ENCODE measurements at places on chromosomes 5 and 9.

DNA sequence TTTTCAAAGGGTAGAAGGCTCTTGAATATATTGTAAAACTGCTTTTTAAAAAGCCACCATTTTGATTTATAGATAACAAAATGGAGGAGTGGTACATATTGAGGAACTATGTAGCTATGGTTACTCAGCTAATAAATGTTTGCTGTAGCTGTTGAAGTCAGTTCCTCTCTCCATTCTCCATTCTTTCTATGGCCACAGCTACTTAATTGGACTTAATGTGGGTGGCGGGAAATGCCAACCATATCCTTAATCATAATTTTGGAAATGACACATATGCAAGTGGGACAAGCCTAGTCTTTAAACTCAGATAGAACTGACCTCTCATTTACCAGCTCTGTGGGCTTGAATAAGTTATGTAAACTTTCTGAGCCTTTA, 10.6 kb downstream of the CDKN2A start:
- DNase-seq: no peak

- DNase-seq: no peak
Observed at GRCh38 chr5:119810217-119810616, 180.9 kb downstream of the FAM170A start.

- DNase-seq: no peak
Observed at GRCh38 chr9:93238953-93239925, 55.3 kb downstream of the WNK2 start.

DNA sequence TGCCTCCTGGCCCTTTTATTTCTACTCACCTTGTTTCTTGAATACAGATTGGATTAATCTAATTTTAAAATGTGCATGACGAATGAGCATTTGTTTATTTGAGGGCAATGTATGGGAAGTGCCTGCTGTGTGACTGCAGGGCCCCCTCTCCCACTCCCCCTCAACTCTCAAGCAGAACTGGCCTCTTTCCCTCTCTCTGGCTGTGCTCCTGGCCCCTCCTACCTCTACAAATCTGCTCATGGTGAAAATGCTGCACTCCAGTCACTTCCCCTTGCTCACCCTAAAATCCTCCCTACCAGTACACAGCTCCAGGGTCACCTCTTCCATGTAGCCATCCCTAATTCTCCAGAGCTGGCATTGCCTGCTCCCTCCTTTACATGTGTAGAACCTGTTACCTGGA, 17.2 kb upstream of the NDST1 start:
- DNase-seq: no peak

- DNase-seq: no peak
Observed at GRCh38 chr9:86046071-86046636, 53.2 kb downstream of the GOLM1 start.

DNA sequence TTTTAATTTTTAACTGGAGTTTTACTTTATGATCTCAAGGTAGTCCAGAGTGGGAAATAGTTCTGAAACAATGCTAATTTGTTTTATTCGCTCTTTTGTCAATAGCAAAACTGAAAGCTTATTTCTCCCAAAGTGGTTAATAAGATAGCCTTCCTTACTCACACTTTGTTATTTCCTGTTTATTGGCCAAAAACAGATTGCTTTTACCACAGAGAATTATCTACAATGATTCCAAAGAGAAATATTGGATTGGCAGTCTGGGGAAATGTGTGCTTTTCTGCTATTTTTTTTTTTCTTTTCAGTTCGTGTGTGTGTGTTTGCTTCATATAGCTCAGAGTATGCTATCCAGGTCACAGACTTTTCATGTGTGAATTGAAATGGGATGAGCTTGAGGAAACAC, 756.7 kb upstream of the RGMB start:
- DNase-seq: no peak

GRCh38 chr5:66339896-66340295, 195.8 kb downstream of the SREK1 start:
- DNase-seq: no peak

DNA sequence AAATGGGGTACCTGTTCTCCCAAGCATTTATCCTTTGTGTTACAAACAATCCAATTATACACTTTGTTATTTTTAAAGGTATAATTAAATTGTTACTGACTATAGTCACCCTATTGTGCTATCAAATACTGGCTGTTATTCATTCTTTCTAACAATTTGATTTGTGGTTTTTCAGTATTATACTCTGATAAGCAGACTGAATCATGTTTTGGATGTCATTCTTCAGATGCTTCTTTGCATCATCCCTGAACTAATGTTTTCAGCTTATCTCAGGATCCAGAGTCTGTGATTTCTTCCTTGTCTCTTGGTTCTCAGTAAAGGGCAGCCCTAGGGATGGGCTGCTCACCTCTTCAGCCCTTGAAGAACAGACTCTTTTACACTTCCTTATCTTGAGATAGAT, 177.8 kb upstream of the SGCD start:
- DNase-seq: no peak

- DNase-seq: no peak
Observed at GRCh38 chr5:14953075-14953607, 81.6 kb upstream of the ANKH start.

DNA sequence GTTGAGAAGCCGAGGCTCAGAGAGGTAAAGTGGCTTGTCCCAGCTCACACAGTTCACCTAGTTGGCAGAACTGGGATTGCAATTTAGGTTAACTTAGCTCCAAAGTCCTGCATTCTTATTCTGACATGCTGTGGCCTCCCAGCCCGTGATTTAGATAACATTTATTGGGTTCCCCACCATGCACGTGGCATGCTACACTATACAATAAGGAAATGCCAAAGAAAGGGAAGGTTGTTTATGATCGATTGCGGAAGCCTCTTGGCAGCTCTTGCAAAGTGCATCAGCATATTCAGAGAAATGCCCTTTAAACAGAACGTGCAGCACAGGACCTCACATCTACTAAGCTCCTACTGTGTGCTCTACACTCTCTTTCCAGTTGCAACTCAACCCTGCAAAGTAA, 3.2 kb downstream of the NEURL1B start:
- no peak for DNase-seq

DNA sequence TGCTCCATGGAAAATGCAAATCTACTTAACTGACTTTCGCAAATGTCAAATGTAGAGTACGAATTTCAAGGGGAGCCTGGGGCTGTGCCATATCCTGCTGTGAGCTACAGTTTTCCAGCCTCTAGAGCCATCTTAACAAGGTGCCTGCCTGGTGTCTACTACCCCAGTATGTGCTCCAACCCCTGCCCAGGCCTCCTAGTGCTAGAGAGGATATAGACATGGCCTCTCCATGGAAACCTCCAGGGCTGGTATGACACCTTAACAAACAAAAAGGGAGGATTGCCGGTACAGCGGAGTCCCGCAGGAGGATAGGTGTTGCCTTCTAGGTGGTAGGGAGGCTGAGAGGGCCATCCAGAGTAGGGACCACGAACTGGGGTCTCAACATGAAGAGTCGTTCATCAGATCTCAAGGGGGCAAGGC, 13.6 kb upstream of the IL3 start:
- no peak for DNase-seq

DNA sequence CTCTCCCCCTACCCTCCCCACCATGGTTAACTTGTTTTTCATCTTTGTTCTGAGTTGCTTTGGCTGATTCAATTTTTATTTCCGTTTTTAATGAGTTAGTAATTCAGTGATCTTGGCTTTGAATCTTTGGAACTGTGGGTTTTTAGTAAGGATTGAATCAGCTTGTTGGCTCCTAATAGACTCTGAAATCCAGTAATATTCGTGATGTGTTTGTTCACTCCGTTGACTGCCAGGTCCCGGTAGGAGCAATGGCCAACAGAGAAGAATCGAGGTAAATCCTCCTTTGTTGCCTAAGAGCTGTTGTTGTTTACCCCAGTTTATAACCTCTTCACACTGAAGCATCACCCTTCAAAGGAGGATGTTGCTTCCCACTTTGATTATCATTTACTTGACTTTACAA, 92.7 kb downstream of the PCSK1 start:
- no peak for DNase-seq

- DNase-seq: no peak
Observed at GRCh38 chr5:172733131-172733973, 37.6 kb downstream of the DUSP1 start.

DNA sequence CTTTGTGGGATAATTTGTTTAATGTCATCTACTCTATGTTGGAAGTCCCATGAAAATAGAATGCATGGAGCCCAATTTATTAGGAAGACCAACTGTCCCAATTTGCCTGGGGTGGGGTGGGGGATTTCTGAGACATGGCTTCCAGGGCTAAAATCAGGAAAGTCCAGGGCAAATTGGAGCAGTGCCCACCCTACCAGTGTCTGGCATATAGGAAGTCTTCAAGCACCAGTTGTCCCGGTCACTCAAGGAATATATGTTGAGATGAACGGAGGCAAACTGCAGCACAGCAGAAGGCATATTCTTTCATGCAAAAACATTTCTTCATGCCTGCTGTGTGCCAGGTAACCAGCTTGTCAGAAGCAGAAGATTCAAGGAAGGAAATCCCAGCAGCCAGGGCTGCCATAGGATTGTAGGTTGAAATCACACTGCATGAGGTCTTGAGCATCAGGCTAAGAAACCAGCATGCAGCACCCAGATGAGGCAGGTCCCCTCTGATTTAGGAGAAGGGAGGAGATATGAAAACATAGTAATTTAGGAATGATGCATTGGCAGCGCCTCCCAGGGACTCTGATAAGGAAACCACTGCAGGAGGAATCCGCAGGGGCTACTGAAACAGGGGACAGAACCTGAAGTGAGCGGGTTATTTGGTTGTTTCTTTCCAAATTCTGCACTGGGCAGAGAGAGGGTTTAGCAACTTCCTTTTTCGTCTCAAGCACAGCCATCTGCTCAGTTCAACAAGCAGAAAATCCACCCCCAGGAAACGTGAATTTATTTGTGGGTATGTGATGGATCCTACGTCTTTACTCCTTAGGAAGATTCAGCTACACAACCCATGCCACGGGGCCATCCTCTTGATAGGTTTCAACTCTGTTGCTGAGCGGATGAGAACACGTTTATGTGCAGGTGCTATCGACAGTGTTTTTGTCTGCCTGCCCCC, 112.6 kb upstream of the CPEB4 start:
- no peak for DNase-seq

DNA sequence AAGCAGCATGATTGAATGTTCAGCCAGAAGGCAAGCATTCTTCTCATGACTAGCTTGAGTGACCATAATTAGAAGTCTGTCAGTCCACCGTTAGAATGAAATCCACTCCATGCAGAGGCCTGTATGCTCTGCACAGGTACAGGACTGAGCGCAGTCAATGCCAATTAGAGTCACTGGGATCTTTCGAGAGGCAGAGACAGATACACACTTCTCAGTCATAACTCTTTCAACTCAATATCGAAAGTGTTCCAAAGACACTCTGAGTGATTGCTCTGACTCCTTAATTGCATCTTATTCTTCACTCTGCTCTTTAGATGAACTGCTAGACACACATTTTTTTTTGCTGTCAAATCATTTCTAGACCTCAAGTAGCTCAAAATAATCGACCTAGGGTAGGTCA, 203.6 kb downstream of the GABRB2 start:
- no peak for DNase-seq

DNA sequence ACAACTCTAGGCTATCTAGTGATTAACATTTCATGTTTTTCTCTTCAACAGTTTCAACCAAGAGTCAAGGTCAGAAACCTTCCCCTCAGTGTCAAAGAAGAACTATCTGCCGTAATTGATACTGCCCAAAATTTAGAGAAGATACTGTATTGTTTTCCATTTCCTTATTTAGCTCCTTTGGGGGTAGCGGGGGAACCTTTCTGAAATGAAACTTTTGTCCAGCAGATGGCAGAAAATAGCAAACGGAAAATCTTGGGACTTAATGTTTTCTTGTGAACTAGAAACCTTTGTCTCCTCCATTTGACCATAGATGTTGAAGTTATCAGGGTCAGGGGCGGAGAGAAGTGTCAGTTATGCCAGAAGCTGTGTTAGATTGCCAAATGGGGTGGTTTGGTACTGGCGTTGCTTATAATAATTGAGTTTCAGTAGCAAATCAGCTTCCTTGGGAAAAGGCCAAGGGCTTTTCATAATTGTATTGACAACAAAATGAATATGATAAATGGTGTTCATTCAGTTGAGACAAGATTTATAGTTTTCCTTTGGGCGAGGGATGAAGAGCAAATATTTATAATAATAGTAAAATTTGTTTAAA, 101.7 kb upstream of the TLX3 start:
- DNase-seq: no peak

DNA sequence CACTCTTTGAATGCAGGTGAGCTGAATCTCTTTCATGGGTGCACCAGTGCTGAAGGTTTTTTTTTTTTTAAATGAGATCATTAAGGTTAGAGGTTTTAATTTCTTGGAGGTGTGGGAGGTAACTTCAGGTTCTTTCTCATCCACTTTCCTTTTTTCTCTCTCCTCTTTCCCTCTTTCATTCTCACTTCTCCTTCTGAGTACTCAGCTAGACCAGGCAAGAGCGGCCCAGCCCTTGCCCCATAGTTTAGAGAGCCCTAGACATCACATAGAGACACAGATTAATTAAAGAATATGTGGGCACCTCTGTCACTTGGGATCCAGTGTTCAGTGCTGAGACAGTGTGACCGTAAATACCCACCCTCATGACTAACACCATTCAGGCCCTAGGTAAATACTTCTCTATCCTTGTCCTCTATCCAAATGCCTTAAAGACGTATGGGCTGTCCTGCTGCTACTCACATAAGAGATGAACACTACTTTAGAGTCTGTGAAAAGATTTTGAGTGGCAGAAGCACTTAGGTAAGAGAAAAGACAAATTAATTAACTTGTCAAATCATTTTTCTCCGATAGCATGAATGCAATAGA, 174.1 kb downstream of the TLE4 start:
- DNase-seq: no peak

GRCh38 chr5:96530901-96531300, 97.9 kb upstream of the PCSK1 start:
- no peak for DNase-seq

DNA sequence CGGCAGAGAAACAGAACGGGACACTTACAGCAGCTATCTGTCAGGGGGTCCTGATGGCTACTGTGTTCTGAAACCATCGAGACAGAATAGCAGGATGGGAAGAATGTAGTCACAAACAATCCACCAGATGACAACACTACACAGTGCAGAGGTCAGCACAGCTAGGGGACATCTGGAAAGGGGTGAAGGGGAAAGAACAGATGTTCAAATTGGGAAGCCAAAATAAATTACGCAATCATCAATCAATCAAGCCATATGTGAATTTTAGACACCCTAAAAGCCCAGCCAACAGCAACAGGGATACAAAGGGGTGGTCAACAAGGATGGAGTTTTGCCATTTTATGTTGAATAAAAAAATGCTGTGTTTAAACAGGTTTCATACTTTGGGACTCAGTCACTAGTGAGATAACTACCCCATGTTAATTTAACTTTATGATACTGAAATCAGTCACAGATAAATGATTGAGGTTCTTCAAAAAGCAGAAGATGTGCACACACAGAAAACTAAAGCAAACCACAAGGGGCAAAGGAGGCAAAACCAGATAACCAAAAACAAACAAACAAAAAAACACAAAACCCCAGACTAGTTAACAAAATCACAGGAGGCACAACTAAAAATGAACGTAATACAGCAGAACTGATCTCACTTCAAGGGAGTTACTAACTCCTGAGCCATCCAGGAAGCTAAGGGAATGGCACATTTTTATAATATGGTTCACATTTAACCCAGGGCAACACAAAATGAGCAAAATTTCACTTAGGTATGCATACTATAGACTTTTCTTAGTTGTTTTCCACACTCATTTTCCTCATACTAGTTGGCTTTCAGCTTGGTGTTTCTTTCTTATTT, 65.9 kb downstream of the HABP4 start:
- DNase-seq: no peak
